ENCODE measurements at places on chromosomes 5 and 9. TPM values are rescaled to one million over a fixed set of nuclear protein-coding genes. Genes with fewer than 3 reads are reported as not detected.

Gene CTSL
- total RNA-seq, result 94.9 TPM

Gene TMEM245
- total RNA-seq, result 52.2 TPM

Gene NUTM2G
- not detected for total RNA-seq

Gene RLN1
- total RNA-seq, result 0.53 TPM

Gene PCDHB13
- total RNA-seq, result 3.3 TPM

Gene HTR4
- total RNA-seq, result not detected

Gene SVEP1
- 1.1 TPM for total RNA-seq

Gene ORM2
- total RNA-seq, result not detected

Gene BHMT2
- not detected for total RNA-seq

Gene LCN12
- total RNA-seq, result not detected

Gene CDHR2
- total RNA-seq, result 0.50 TPM

Gene ACOT12
- total RNA-seq, result not detected

Gene TMEM171
- total RNA-seq, result 0.38 TPM

Gene SV2C
- total RNA-seq, result 0.05 TPM

Gene RFESD
- 0.87 TPM for total RNA-seq

Gene PCDHB7
- 1.0 TPM for total RNA-seq

Gene TESK1
- total RNA-seq, result 33.7 TPM

Gene SLC6A7
- not detected for total RNA-seq

Gene SPINK7
- not detected for total RNA-seq

Gene GDNF
- 20.5 TPM for total RNA-seq

Gene ACTBL2
- total RNA-seq, result 11.6 TPM

Gene CNTRL
- total RNA-seq, result 4.6 TPM

Gene DOCK2
- total RNA-seq, result 0.66 TPM

Gene SLF1
- 5.3 TPM for total RNA-seq

Measured in astrocyte (in vitro differentiated cells and primary cell).